ENCODE measurements at places on chromosomes 3 and 15.

GRCh38 chr15:88894348-88894818 is 961 bp downstream of the HAPLN3 start:
- no peak overlapping the region for H3K27ac ChIP-seq
- H3K36me3 ChIP-seq = peaks cover 14% of the 10 kb centered on the region
- peaks cover 28% of the 10 kb centered on the region for H3K4me1 ChIP-seq
- peak; percentile 73 for DNase-seq
- H3K4me3 ChIP-seq = peak overlapping the region; percentile 72

GRCh38 chr3:190124067-190124466 is 3.4 kb upstream of the P3H2 start:
- DNase-seq = no peak
- H3K4me3 ChIP-seq = no peak overlapping the region
- H3K27ac ChIP-seq = no peak overlapping the region

DNA sequence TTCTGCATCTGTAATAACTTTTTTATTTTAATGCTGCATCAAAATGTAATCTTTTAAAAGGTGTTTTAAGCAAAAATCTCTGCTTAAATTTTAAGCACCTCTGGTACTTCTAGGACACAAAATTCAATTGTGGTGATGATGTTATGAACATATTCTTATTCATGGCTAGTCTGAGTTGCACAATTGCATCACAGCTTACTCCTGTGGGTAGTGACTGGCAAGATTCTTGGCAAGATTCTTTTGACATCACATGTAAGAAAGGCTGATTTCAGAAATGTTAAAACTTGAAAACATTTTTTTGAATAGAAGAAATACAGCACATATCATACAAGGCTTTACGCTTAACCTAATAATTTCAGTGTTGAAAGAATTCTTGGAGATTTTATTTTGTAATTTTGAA is 35.7 kb downstream of the IQCH start:
- H3K27me3 ChIP-seq = no peaks in the 10 kb centered on the region
- no peak overlapping the region for H3K27ac ChIP-seq
- peak; percentile 20 for DNase-seq

GRCh38 chr3:13248640-13249039 is 171.5 kb downstream of the NUP210 start:
- H3K27ac ChIP-seq = no peak overlapping the region
- H3K4me1 ChIP-seq = no peaks in the 10 kb centered on the region
- peak; percentile 93 for DNase-seq
- H3K4me3 ChIP-seq = no peak overlapping the region

- peaks cover 19% of the 10 kb centered on the region for H3K4me1 ChIP-seq
- no peaks in the 10 kb centered on the region for H3K27me3 ChIP-seq
- H3K4me3 ChIP-seq = no peak overlapping the region
- no peaks in the 10 kb centered on the region for H3K36me3 ChIP-seq
- H3K27ac ChIP-seq = peak overlapping the region; percentile 80
These were observed 85.9 kb upstream of the ABHD2 start for GRCh38 chr15:89002281-89002761.

DNA sequence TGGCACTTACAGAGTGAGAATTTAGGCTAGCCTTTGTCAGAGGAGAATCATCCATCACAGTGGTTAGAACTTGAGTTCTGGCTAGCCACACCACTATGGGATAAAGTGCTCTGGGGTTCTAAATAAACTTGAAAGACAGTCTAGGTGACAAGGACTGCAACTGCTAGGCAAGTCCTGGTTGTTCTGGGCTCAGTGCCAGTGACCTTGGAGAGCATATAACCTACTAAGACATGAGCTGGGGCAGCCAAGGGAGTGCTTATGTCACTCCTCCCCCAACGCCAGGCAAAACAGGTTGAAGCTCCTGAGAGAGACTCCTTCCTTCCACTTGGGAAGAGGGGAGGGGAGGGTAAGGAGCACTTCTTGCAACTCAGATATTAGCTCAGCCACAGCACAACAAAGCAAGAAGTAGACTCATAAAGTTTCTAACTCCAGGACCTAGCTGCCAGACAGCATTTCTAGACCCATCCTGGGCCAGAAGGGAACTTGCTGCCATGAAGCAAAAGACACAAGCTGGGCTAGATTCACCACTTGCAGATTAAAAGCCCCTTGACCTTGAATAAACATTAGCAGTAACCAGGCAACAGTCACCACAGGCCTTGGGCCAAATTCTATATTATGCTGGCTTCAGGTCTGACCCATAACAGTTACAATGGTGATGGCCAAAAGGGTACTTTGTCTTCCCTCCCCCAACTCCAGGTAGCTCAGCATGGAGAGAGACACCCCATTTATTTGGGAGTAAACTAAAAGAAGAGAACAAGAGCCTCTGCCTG is 963.7 kb downstream of the PLOD2 start:
- no peak overlapping the region for H3K4me3 ChIP-seq
- H3K27ac ChIP-seq = no peak overlapping the region
- H3K27me3 ChIP-seq = no peaks in the 10 kb centered on the region
- peaks cover 2% of the 10 kb centered on the region for H3K4me1 ChIP-seq
- no peaks in the 10 kb centered on the region for H3K36me3 ChIP-seq

DNA sequence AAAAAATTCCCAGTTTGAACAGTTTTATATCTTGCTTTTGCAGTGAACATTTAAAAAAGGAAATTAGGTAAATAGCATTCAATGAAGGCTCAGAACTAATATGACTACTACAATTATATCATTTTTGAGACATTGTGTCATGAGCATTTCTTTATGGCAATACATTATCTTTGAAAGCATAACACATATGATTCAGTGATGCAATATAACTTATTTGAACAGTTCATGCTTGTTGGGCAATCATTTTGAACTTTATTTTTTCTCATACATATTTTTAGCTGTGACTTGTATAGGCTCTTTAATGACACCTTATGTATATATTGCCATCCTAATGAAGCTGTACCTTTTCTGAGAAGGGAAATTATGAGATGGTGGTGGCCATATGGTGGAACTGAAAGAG is 828.6 kb upstream of the NR2F2 start:
- no peaks in the 10 kb centered on the region for H3K27me3 ChIP-seq
- no peaks in the 10 kb centered on the region for H3K4me1 ChIP-seq
- H3K27ac ChIP-seq = no peak overlapping the region

GRCh38 chr3:35653347-35653746 is 14.0 kb downstream of the ARPP21 start:
- H3K27me3 ChIP-seq = no peaks in the 10 kb centered on the region
- no peaks in the 10 kb centered on the region for H3K4me1 ChIP-seq
- no peak for DNase-seq
- no peaks in the 10 kb centered on the region for H3K36me3 ChIP-seq

All from trophoblast cell (in vitro differentiated cells and primary cell).